Activated T-cell treated with anti-CD3 and anti-CD28 coated beads, Interleukin-2, amount 50 U/mL, for 24 hours (primary cell): ENCODE measurements at places on chromosomes 3 and 15.

GRCh38 chr15:101013769-101014675, 94.9 kb downstream of the LRRK1 start:
- no peak for DNase-seq

- no peak for DNase-seq
Observed at GRCh38 chr15:62698646-62699045, 343.9 kb upstream of the TPM1 start.

GRCh38 chr3:42084586-42084985, 6.6 kb upstream of the TRAK1 start:
- no peak for DNase-seq

- peak; percentile 60 for DNase-seq
Observed at GRCh38 chr15:41848631-41849030, 10.0 kb downstream of the PLA2G4B start.

- peak; percentile 8 for DNase-seq
Observed at GRCh38 chr3:126554560-126555525, 3.9 kb downstream of the C3orf22 start.

DNA sequence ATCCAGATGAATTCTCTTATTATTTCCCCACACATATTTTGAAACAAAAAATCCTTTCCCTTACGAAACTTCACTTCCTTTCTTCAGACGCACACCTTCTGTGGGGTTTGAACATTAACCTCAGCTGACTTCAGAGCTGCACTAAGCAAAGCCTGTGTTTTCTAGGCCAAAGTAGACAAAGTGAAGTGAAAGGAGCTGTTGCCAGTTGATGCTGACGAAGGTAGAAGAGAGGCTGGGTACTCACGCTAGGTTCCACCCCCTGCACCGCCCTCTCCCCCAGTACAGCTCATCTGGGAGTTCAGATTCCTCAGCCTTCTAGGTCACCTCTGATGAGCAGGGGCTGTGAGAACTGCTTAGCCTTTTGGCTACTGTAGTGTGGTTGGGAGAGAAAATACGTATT, 24.1 kb downstream of the DUT start:
- no peak for DNase-seq

GRCh38 chr3:195537995-195538394, 5.1 kb downstream of the PPP1R2 start:
- no peak for DNase-seq
